T-helper 22 cell (primary cell): ENCODE measurements at places on chromosomes 1 and 21.
A peak's percentile ranks its signal among the peaks of the same experiment; 100 is the strongest.

GRCh38 chr1:223179786-223180185, 36.7 kb upstream of the TLR5 start:
- no peak for DNase-seq

DNA sequence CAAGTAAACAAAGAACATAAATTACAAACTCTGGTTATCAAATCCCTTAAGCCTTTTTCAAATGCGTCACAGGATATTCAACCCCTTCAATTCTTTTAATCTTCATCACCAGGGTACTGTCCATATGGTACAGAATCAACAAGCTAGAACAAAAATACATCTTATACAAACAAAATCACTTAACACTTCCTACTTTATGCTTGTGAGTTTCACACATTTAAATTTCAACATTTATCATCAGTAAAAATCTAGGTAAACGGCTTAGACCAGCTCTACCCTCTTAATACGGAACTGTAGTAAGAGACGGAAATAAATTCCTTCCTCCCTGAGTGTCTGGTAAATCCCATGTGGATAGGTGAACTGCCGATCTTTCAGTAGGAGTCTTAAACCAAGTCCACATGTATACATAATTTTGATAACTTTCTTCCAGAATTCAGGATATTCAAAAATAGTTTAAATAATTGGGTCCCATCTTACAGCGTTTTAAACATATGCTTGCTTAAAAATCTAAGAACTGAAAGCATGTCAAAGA, 1.0 kb downstream of the CCDC181 start:
- DNase-seq: no peak

GRCh38 chr21:31335957-31336738, 7.9 kb downstream of the TIAM1 start:
- DNase-seq: no peak

DNA sequence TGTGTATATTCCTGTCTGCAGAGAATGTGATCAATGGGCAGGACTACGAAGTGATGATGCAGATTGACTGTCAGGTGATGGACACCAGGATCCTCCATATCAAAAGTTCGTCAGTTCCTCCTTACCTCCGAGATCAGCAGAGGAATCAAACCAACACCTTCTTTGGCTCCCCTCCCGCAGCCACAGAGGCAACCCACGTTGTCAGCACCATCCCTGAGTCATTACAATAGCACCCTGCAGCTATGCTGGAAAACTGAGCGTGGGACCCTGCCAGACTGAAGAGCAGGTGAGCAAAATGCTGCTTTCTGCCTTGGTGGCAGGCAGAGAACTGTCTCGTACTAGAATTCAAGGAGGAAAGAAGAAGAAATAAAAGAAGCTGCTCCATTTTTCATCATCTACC, 65.2 kb downstream of the OLFML2B start:
- DNase-seq: no peak

DNA sequence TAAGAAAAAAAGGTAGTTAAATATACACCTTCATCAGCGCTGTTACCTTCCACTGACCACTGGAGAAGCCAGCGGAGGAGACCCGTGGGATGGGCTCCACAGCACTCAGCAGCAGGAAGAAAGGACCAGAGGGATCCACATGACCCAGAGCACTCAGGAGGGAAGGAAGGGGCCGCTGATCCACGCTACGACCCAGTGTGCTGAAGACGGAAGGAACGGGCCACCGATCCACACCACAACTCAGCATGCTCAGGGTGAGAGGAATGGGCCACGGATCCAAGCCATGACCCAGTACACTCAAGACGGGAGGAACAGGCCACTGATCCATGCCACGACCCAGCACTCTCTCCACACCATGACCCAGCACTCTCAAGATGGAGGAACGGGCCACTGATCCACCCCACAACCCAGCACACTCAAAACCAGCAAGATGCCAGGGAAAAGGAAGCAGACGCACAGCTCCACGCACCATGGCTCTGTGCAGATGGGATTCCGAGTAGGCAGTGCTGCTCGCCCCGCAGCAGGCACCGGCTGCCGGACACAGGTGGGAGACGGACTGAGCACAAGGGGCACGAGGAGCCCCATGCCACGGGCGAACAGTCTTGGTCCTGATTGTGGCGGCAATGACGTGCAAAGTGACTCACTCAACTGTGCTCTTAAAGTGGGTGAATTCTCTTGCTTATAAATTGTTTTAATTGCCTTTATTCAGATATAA, 8.7 kb downstream of the WRAP73 start:
- DNase-seq: no peak

GRCh38 chr1:208225954-208226937, 17.9 kb downstream of the PLXNA2 start:
- no peak for DNase-seq

DNA sequence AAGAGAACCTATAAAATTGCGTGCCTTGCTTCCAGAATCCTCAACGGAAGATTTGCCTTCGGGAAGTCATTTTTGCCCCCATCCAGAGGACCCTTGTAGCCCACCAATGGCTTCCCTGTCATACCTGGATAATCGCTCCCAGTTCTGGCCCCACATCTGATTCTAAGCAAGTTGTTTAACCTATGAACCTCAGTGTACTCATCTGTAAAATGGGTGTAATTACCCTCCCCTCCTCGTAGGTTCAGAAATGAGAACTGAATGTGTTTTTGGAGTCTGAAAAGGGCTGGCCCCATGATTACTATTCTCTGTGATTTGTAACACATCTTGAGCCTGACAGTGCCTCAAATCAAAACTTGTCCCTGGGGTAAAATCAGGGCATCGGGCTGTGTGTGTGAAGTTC, 81.6 kb upstream of the TMEM51 start:
- DNase-seq: no peak

GRCh38 chr1:30842697-30843354, 65.7 kb downstream of the SDC3 start:
- no peak for DNase-seq

GRCh38 chr1:55320891-55321290, 105.7 kb upstream of the USP24 start:
- no peak for DNase-seq

GRCh38 chr1:223248770-223249140, 105.7 kb upstream of the TLR5 start:
- peak; percentile 46 for DNase-seq
